ENCODE measurements at places on chromosomes 16 and 17.

DNA sequence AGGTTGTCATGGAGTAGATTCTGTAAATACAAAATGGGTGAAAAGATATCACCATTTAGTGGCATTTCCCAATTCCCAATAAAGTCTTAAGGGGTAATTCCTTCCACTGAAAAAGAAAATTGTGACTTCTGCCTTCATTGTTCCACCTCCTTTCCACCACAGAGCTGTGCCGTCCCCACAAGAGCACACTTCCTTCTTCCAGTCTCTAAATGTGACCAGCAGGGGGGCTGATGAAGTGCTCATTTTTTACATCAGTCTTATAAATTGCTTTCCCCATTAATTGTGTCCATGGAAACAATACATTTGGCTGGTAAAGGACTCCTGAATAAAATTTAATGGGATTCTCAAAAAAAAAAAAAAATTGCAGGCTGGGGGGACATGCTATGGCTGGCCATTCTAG, 260.8 kb upstream of the PSMD7 start:
- DNase-seq: no peak

DNA sequence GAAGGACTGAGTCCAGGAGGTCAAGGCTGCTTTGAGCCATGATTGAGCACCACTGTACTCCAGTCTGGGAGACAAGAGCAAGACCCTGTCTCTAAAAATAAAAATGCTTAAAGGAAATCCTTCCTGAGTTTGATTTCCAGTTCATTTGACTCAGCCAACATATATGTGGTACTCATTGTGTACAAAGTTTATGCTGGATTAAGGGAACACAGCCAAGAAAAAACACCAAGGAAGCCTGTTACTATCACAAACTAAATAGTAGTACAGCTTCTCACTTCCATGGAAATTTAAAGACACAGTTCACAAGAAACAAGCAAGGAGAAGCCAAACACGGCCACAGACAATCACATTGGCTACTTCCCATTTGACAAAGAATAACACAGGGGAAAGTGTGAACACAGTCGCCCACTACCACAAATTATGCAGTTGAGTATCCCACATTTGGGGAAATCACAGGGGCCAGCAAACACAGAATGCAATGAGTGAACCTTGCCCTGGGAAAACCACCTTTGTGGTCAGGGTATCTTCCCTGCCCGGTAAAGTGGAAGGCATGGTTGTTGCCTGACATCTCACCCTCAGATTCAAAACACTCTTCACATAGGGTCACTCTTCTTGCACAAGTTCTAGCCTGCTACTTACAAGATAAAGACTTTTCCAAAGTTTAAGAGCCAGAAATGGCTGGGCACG, 14.5 kb downstream of the TEX14 start:
- no peak for DNase-seq

GRCh38 chr16:71673582-71673973, 47.6 kb downstream of the MARVELD3 start:
- no peak for DNase-seq

- no peak for DNase-seq
Measured at GRCh38 chr17:30093463-30094147, 23.0 kb upstream of the NSRP1 start.

- no peak for DNase-seq
Measured at GRCh38 chr16:66515596-66516508, 34.1 kb downstream of the TK2 start.

DNA sequence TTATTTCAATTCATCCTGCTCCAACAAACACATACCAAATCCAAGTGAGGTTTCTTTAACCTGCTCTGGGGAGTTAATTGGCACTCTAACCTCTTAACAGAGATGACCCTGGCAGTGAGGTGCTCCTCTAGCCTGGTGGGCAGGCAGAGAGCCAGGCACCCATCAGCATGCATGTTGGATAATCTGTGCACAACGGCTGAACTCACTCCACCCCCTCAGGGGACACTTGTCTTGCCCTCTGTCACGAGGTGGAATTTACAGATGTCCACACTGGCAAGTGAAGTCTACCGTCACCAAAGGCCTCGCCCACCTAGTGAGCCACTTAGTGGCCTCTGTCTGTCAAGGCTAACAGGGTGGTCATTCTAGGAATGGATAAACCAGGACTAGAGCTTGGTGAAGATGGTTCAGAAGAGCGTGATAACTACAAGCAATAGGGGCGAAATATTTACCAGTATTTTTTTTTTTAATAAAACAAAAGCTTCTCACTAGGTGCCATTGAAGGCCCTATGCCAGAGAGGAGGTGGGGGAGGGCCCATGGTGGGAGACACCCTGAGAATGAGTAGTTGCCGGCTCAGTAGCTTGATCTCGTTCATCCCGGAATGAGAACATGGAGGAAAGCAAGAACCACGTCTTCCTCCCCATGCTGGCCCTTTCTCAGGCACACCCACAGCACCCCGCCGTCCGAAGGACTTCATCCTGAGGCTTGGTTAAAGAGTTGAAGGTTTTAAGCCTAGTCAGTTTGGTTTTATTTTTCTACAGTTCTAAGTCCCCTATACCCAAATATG, 25.2 kb downstream of the PLD6 start:
- no peak for DNase-seq

DNA sequence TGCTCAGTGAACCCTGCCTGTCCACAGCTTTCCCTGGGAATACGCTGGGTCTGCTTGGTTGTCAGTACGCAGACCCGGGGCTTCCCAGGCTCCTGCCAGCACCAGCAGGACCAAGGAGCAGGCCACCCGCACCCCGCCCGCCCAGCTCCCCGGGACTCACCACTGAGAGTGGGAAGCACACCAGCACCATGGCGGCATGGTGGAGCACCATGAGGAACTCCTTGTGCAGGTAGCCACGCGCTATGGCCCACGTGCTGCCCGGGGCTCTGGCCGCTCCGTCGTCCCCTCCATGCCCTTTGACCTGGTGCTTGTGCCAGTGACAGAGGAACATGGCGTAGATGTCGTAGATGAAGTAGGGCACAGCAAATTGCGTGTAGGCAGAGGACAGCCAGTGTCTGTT, 3.5 kb downstream of the C16orf92 start:
- no peak for DNase-seq

- no peak for DNase-seq
Measured at GRCh38 chr16:1320658-1321240, 11.3 kb downstream of the UBE2I start.

GRCh38 chr16:500709-501108, 26.8 kb upstream of the CAPN15 start:
- no peak for DNase-seq

GRCh38 chr17:43880420-43880991, 26.8 kb downstream of the MPP2 start:
- no peak for DNase-seq

GRCh38 chr17:33494151-33494550, 201.1 kb upstream of the ASIC2 start:
- no peak for DNase-seq
